ENCODE measurements at places on chromosomes 2 and 18.

DNA sequence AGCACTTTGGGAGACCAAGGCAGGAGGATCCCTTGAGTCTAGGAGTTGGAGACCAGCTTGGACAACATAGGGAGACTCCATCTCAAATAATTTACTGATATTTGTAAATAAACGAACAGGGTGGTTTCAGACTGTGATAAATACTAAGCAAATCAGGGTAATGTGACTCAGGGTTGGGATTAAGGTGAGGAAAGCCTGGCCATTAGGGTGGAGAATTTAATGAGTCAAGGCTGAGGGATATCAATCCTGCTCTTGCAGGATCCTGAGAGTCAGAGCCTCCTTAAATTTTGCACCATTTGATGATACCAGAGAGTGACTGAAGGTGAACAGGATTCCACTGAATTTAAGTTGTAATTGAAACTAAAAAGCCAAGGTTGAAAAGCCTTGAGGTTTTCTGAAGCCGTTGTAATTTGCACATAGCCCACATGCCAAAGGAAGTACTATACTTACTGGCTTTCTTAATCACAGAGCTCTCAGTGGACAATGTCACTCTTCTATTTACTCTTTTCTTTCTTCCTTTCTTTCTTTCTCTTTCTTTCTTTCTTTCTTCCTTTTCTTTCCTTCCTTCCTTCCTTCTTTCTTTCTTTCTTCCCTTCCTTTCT, 28.6 kb upstream of the AP1S3 start:
- no peak for DNase-seq

- no peak for DNase-seq
These were observed 120.0 kb downstream of the MAP4K4 start for GRCh38 chr2:101817481-101817880.

DNA sequence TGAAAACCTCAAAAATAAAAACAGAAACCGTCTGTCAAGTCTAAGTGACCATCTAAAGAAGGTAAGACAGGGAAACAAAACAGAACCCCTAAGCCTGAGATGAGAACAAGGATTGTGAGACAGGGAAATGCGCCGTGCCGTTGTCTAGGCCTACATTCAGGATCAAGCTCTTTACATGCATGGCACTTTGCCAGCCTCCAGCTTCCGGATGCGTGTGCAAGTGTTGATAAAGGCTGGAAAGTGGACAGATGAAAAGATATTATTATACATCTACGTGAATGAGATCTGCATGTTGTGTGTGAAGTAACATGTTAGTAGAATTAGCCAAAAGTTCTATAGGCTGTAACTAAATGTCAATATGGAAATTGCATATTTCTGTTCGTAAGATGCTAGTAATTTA, 28.6 kb upstream of the TMEM87B start:
- DNase-seq = peak; percentile 19

DNA sequence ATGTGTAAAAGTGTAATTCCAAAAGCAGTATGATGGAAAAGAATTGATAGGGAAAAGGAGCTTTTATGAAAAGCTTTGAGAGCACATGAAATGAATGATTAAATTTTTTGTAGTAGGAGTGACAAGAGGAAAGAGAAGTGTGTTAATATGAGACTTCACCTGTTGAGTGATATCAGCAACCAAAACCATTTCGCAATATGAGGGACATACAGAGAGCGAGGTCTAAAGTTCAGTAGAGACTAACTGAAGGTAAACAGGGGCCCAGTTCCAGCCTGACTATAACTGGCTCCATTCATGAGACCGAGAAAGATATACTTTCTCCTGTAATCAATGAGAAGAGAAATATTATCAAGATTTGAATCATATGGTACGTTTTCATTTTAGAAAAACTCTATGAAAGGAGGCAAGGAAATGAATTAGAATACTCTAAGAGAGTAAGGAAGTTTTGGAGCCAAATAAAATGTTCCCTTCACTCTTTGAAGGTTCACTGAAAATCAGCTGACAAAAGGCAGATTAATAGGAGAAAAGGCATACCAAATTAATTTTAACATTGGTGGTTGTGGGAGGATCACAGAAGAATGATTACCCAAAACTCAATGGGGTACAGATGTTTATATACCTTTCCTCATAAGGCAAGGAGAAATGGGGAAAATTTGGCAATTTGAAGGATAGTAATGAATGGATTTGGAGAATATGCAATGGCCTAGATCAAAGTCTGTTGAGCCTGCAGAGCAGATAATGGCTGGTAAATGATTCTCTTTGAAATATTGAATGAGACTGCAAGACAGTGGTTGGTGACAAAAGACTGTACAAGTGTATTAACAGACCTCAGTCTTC, 932.2 kb downstream of the TDRD15 start:
- no peak for DNase-seq

- no peak for DNase-seq
These were observed 64.1 kb upstream of the ADAM23 start for GRCh38 chr2:206379266-206379665.

GRCh38 chr2:239164335-239164871, 236.4 kb downstream of the HDAC4 start:
- DNase-seq = no peak

- DNase-seq = no peak
These were observed 450.7 kb downstream of the TNS1 start for GRCh38 chr2:217552081-217552480.

Measured in fibroblast of pulmonary artery (primary cell).